CD4-positive, alpha-beta T cell (primary cell): ENCODE measurements at places on chromosomes 16 and 17.

- DNase-seq = no peak
Measured at GRCh38 chr16:4918781-4919251, 18.1 kb downstream of the PPL start.

GRCh38 chr17:71677439-71677838 is 443.4 kb upstream of the SOX9 start:
- no peak for DNase-seq

DNA sequence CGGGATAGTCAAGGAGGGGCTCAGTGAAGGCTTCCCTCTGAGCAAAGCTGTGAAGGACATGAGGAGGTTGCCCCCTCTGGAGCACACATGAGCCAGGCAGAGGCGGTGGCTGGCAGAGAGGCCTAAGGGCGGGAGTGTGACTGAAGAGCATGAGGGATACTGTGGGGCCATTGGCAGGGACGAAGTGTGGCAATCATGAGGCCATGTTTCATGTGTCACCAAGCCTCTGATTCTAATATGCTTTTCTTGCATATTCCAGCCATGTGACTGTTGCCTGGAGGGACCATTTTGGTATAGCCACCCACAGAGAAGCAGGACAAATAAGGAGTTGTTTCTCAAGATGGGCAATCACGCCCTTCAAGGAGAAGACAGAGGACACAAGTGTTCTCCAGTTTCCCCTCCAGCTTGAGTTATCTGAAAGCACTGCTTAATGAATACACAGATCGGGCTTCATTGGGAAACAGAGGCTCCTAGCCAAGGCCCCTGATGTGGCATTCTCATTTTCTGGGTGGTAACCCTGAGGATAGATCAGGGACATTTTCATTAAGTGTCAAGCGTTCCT is 68.0 kb downstream of the AKAP1 start:
- DNase-seq = no peak

GRCh38 chr17:52648995-52649394 is 490.5 kb upstream of the CA10 start:
- DNase-seq = no peak

DNA sequence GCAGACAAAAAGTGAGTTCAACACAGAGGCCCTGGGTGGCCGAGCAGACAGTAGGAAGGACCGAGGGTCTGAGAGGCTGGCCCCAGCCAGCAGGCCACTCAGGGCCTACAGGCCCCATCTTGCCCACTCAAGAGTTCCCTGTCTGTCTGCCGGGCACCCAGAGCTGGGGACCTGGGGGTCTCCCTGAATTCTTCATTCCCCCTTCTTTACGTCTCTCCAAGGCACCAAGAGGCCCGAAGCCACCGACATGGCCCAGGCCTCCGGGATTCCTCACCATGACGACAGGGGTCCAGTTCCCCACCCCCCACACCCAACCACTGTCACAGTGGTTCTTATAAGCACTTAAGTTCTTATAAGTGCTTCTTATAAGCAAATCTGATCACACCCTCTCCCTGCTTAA is 49.2 kb downstream of the NOS2 start:
- DNase-seq = no peak

- no peak for DNase-seq
Measured at GRCh38 chr17:79555543-79555942, 55.3 kb downstream of the RBFOX3 start.

GRCh38 chr17:78665952-78666920 is 89.0 kb upstream of the DNAH17 start:
- peak; percentile 45 for DNase-seq

DNA sequence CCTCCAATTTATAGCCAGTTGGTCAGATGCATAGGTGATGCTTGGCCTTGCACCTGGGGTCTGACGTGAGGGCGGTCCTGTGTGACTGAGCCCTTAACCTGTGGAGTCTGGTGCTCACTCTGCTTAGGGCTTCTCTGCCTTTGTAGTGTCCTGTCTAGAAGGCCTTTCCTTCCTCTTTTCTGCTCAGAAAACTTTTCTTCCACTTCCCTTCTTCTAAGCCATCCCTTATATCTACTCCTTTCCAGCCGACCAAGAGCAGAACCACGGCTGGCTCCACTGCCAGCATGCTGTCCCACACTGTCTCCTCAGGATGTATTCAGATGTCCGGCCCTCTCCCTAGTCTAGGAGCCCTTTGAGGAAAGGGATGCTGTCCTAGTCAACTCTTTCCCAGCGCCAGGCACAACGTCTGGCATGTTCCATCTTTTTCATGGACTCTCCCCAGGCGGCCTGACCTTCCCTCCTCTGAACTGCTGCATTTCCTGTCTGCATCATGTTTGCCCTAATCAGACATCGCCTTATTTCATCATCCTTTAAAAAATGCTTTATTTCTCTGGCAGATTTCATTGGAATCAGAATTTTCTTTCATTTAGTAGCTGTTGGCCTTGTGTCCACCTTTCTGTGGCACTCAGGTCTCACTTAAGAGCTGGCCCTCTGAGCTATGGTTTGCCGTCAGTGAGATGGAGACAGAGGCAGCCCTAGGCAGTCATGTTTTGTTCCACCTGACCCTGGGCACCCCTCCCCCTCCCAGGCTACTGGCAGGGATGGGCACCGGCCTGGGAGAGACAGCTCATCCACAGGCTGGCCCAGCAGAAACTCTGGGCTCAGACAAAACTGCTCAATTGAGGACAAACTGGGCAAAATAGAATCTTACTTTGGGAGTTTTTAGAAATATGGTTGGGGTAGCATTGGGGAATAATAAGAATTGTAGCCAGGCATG is 15.5 kb upstream of the BRCA1 start:
- no peak for DNase-seq

DNA sequence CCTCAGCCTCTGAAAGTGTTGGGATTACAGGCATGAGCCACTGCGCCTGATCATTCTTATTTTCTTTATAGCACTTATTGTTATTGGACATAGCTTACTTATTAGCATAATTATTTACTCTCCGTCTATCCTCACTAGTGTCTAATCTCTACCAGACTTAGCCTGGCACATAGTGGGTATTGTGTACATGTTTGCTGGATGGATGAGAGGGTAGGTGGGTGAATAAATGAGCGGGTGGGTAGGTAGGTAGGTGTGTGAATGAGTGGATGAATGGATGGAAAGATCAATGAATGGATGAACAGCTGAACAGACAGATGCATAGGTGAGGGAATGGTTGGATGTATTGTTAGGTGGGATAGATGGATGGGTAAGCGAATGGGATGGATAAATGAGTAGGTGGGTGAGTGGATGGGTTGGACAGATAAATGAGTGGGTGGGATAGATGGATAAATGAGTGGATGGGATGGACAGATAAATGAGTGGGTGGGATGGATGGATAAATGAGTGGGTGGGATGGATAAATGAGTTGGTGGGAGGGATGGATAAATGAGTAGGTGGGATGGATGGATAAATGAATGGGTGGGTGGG is 51.9 kb downstream of the ABCC6 start:
- no peak for DNase-seq

GRCh38 chr17:57293077-57293476 is 36.8 kb downstream of the MSI2 start:
- no peak for DNase-seq

GRCh38 chr16:26963109-26963508 is 103.6 kb upstream of the C16orf82 start:
- peak; percentile 40 for DNase-seq

DNA sequence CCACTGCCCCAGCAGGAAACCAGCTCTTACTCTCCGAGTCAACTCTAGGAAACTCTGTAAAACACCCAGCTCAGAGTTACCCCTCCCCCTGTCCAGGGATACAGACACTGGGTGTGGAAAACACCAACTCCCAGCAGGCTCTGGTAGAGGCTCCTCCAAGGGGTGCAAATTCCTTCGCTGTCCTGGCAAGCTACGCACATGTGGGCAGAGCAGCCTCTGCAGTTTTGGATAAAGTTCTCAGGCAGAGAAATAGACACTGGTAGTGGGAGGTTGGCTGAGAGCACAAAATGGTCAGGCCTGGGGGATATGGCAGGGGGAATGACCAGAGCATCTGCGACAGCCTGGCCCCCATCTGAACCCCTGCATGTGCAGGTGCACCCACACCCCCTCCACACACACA is 146.9 kb upstream of the SDK2 start:
- no peak for DNase-seq

DNA sequence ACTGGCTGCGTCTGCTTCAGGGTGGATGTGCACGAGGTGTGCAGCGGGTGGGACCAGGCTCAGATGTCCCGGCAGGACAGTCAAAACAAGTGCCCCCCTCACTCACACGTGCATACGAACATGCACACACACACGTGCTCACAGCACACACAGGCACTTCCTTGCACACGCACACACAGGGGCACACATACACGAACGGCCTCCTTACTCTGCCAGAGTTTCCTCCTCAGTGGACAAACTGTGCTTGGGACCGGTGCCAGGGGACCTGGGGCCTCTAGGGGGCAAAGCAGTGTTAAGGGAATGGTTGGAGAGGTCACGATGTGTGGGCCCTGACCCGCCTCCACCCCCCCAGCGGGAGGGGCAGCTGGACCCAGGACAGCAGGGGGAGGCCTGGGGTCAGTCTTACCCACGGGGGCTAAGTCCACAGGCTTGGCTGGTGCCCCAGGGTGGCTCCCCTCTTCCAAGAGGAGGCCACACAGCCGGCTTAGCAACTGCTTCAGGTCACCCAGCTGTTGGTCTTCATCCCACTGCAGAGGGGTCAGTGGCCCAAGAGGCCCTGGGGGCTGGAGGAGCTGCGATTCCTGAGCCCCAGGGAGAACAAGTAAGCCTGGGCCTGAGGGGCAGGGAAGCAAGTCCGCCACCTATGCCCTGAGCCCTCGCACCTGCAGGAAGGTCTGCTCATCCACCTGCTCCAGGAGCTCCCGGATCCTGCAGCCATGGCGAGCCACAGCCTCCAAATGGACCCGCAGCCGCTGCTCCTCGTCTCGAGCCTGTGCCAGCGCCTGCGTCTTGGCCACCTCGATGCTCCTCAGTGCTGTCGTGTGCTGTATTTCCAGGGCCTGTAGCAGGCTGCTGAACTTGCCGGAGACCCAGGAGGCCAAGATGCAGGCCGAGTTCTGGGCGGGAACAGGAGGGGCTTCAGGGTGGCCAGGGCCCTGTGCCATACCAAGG is 4.9 kb downstream of the TRIM65 start:
- DNase-seq = no peak

GRCh38 chr16:85112364-85112763 is at the start of gene CIBAR2:
TSS of gene CIBAR2 (minus strand) at chr16:85112472. CDS start at chr16:85112352, 120 bp downstream.
- DNase-seq = no peak

- no peak for DNase-seq
Measured at GRCh38 chr17:30788918-30789317, 35.6 kb downstream of the CRLF3 start.

DNA sequence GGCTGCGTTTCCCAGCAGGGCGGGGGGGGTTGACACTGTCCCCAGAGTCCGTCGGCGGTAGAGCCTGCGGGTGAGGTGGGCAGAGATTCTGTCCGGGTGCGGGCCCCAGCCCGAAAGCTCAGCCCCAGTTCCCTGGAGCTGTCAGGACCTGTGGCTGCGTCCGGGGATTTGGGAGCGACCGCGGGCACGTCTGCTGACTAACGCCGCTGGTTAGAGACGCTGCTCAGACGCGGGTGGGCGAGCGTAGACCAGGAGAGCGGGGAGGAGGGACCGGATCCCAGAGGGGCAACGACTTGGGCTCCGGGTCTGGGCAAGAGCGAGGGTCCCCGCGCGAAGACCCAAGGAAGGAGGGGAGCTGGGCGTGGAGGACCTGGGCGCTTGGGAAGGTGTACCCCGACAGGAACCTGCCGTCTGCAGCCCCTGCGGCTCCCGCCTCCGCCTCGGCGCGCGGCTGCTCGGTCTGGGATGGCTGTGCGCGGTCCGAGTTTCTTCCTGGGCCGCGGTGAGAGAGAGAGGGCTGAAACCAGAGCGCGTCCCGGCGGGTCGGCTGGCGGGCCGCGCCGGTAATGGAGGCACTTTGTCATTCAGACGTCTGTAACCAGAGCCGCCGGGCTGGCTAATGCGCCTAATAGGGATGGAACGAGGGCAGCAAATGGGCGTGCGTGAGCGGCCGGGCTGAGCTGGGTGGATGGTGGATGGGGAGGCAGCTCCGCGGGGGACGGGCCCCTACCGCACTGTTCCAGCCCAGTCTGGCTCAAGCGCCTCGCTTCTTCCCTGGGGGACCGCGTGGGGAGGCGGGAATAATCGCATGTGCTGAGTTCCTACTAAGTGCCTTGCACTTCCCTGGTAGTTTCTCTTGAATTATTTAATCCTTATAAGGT is 2.3 kb downstream of the NGFR start:
- DNase-seq = no peak

GRCh38 chr17:17628388-17629008 is 37.0 kb upstream of the PEMT start:
- peak; percentile 24 for DNase-seq

GRCh38 chr16:49639739-49640431 is 216.0 kb downstream of the ZNF423 start:
- no peak for DNase-seq

DNA sequence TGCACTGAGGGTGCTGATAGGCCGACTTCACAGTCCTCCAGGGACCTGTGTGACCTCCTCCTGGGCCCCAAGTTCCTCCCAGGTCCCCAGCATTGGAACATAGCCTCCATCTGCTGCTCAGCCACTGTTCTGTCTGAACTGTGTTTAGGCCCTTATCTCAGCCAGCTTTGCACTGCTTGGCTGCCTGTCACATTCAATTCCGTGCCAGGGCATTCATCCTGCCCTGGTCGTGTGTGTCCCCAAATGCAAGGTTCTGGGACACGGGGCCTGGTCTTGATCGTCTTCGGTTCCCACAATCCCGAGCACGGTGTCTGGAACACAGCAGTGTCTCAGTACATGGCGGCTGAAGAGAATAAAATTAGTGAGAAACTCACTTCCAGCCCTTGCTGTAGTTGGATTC is 69.9 kb upstream of the NFAT5 start:
- DNase-seq = no peak

DNA sequence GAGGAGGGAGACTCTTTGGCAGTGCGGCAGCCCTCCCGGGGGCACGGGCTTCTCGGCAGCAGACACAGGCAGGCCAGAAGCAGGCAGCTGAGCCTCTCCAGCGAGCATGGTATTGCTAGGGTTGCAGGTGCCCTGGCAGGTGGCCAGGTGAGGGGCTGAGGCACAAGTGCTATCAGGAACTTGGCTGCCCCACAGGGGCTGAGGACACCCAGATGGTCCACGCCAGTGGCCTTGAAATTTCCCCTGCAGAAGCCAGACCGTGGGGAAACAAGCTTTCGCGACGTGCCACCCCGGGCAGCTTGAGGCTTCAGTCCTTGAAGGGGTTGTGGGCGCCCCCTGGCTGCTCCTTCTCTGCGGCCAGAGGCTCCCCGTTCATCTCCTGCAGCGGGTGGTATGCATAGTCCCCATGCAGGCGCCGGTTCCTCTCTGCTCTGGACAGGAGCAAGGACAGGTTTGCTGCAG is 8.5 kb downstream of the NAGPA start:
- no peak for DNase-seq

- no peak for DNase-seq
Measured at GRCh38 chr17:28957277-28957991, 6.1 kb upstream of the PHF12 start.

DNA sequence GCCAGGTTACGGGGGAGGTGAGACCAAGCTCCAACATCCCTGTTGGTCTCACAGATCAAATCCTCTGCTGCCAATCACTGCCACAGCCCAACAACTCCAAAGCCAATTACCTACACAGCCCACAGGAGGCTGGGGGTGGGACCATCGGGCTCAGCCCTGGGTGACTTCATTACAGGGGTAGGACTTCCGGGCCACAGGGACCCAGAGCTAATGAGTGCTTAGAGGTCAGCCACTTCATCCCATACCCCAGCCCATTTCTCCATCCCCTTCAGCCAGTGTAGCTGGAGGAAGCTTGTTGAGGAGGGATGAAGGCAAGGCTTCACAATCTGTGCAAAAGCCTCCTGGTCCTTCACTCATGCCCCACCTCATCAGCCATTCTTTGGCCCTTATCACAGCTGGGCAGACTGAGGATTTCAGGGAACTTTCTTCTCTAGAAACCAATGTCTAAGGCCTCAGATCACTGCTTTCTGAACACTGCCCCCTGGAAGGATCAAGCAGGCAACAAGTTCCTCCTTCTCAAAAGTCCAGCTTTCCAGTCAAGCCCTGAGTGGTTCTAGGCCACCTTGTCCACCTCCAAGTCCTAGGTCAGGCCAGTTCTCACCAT is 5.8 kb downstream of the FOXN1 start:
- DNase-seq = no peak
